ENCODE measurements at places on chromosomes 5 and 9.

DNA sequence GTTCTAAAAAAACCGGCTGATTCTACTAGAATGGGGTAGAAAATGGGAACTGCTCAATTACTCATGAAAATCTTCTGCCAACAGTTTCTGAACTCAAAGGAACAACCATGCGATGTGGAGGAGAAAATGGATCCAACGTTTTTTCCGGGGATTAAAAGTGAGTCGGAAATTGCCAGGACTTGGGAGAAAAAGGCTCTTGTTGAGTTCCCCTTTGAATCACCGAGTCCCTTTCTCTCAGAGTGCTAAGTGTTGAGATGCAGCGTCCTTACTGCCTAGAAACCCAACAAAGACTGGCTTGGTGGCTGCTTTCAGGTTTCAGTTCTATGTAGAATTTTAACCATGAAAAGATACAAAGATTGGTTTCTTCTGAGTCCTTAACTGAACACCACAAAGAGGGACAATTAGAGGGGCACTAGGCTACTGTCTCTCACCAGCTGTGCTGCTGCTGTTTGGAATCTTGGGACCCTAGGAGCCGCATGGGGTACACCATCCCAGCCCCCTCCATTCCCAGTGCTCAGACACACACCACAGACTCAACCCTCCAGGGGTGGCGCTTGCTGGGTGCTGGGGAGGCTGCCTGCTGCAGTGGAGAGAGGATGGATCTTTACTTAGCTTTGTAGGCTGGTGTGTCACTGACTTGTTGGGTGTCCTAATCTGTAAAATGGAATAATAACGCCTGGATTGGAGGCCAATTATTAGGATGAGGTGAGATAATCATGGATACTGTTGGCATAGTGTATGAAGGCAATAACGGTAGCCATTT lies 21.5 kb upstream of the NEUROG1 start:
- DNase-seq = no peak

GRCh38 chr5:73464016-73464745 lies 15.6 kb upstream of the FOXD1 start:
- no peak for DNase-seq

- no peak for DNase-seq
Measured at GRCh38 chr5:54869691-54870090, 115.7 kb downstream of the ESM1 start.

DNA sequence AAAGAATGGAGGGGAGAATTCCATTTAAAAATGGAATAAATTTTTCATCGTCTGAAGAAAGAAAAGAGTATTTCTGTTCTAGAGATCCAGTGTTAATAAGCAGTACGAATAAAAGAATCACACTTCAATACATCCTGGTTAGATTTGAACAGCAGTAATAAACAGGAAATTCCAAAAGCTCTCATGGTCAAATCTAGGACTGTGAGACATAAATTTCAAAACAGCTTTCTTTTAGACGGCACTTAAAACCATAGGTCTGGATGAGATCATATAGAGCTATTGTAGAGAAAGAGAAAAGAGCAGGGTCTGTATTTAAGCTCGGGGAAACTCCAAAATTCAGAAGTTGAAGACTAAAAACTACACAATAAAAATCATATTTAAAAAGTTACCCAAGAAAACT lies 1006.9 kb upstream of the CTNND2 start:
- no peak for DNase-seq

DNA sequence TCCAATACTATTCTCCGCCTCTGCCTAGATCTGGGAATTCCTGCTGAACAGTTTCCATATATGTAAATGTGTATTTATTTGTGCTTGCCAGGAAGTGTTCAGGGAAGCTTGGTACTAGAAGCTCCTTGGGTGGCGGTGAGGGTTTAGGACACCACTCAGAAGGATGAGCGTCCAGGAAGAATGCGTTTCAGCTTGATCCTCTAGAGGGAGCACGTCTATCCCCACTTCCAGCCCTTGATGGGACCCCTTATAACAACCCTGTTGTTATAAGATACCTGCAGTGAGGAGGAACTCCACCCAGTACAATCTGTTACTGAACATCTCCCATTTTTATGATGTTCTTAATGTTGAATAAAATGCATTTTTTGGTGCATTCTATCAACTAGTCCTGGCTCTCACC lies 88.9 kb downstream of the CYFIP2 start:
- no peak for DNase-seq

GRCh38 chr9:107307331-107307730 lies 24.3 kb downstream of the RAD23B start:
- no peak for DNase-seq

DNA sequence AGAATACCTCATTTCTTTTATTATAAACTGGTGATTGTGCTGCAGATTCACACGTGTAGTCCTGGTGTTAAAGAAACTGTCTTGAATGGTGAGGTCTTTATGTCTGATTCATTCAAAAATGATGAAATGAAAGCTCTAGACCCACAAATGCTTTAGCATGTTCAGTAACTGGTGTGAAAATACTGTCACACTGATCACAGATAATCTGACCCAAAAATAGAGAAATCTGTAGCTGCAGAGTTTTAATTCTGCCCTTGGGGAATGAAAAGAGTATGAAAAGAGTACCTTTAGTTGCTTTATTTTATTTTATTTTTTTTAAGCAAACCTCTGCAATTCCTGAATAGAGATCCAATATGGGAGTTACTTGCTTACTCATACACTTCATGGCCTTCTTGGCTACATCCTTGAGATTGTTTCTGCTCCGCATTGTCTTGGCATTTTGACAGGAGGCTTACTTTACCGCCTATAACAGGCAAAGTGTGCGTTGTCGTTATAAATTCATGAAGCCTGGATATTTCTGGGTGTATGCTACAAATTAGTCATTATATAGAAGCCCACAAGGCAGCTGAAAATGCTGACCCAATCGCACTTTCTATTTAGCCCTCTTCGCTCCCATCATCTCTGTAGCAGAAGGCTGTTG lies 2.7 kb downstream of the RGMB start:
- no peak for DNase-seq

GRCh38 chr5:122101636-122102285 lies 23.7 kb upstream of the LOX start:
- DNase-seq = no peak

GRCh38 chr9:127154003-127154389 lies 31.6 kb upstream of the ANGPTL2 start:
- no peak for DNase-seq

DNA sequence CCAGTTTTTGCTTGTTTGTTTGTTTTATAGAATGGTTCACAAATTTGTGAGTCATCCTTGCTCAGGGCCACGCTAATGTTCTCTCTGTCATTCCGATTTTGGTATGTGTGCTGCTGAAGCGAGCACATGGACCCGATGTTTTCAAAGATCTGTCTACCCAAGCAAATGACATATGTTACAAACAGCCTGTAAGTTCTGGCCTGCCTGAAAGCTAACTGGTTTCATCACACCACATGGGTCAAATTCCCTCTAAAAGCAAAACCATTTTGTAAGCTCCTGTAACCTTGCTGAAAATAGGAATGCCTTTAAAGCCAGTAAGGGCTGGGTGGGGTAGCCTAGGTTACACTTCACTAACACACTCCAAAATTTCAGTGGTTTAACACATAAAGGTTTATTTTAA lies 25.4 kb downstream of the DMRT3 start:
- no peak for DNase-seq

GRCh38 chr9:127139775-127140174 lies 17.3 kb upstream of the ANGPTL2 start:
- no peak for DNase-seq

GRCh38 chr9:34123682-34124081 lies 2.8 kb downstream of the DCAF12 start:
- no peak for DNase-seq

DNA sequence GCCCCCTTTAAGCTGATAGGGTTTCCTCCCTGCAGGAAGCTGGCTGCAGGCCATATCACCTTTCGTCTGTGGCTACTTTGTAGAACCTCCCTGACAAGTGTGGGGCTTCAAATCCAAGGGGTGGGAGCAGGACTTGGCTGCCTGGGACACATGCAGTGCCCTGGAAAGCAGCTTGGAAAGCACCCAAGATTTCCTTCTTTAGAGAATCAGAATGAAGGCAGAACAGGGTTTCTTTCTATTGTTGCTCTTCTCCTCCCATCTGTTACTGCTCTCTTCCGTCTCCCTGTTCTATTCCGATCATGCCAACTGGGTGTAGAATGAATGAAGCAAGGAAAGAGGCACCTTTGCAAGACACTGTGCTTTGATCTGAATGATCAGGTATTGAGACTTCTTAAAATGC lies 282.2 kb downstream of the MED10 start:
- no peak for DNase-seq

GRCh38 chr9:128677794-128678193 lies 11.2 kb upstream of the SET start:
- DNase-seq = no peak

DNA sequence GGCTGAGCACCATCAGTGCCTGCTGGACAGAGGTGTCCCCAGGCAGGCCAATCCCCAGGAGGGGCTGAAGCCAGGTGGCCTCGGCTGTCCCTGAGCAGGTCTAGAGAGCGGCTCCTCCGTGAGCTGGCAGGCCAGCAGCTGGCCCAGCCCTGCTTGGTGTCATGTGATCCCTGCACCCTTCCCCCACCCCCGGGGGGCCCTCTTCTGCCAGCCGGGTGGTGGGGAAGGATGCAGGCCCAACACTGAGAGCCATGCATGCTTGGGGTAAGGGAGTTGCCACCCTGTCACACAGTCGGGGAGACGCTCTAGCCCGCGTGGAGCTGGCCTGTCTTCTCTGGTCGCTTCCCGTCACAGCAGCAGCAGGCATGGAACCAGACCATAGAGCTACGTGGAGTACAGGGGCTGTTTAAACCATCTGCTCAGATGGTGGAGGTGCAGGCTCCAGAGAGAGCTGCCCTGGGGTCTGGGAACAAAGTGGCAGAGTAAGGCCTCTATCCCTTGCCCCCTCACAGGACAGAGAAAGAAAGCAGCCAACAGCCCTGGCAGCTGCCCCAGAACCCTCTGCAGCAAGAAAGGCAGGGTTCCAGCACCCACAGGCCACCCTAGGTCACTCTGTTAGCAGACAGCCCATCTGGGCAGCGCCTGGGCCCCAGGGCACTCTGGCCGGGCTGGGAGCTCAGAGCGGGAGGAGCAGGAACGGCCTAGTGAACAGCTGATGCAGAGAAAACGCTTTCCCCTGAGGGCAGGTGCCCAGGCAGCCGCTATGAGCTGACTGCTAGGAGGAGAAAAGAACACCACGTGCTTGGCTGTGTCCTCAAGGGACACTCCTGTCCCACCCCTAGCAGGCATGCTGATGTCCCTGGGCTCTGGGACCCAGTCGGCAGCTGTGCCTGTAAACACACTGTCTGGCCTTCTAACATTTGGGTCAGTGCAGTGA lies 6.8 kb downstream of the RALGDS start:
- DNase-seq = no peak

DNA sequence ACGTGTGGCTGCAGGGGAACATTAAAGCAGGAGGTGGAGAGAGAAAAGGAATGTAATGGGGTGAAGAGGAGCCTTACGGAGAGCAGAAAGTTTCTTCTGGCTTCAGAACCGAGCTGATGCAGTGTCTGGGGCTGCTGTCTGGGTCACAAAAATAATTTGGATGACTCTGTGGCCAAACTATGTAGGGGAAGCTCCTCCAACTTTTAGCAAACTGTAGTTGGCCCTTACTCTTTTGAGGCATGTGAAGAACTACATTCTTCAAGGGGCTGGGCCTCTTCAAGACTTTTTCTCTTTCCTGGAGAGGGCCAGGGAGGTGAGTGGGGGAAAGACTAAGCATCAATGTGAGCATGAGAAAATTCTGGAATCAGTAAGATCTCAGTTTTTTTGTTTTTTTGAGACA lies 31.9 kb upstream of the SPARC start:
- no peak for DNase-seq

- no peak for DNase-seq
Measured at GRCh38 chr9:124510650-124511425, 3.6 kb upstream of the NR5A1 start.

GRCh38 chr9:35920051-35920620 lies 10.8 kb downstream of the SPAAR start:
- DNase-seq = no peak

DNA sequence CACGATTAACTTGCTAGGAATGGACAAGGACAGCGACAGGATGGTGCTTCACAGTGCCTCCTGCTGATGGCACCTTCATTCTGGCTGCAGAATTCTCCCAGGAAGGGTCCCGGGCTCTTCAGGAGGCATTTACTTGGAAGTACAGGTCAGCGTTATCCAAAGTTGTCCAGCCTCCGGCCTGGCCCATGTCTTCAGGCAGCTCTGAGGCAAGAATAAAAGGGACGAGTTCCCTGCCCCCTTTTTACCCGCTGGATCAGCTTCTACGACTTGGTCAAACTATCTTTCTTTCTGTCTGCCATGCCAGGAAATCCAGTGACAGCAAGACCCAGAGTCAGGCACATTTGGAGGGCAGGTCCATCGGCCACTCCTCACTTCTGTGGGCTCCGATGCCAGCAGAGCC lies 23.4 kb upstream of the GABBR2 start:
- DNase-seq = no peak

GRCh38 chr9:85527331-85528020 lies 214.3 kb downstream of the AGTPBP1 start:
- DNase-seq = no peak

DNA sequence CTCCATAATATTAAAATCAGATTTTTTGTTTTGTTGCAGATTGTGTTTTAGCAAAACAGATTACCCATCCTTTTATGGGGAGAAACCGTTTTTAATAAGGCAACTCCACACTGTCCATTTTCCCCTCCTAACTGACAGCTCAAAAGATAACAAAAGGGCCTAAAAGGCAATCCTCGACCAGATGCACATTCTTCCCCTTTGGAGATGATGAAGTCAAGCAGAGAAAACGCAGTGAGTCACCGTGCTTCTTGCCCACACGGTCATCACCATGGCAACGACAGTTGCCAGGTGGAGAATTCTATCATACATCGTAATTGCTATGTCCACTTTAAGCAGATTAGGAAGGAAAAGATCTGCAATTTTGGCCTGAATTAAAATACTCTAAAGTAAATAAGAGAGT lies 96.4 kb downstream of the DIRAS2 start:
- DNase-seq = no peak

DNA sequence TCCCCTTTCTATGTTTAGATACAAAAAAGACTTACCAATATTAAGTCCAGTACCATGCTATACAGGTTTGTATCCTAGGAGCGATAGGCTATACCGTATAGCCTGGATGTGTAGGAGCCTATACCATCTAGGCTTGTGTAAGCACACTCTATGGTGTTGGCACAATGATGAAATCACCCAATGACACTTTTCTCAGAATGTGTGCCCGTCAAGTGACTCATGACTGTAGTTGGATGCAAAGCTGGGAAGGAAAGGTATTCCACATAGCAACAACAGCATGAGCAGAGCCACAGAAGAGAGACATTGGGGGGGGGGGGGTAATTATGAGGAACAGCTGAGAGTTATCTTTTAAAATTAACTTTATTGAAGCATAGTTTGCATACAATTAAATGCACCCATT lies 63.2 kb downstream of the TTLL11 start:
- DNase-seq = no peak
